ENCODE measurements at places on chromosomes 2 and 18. TPM values are rescaled to one million over a fixed set of nuclear protein-coding genes. Genes with fewer than 3 reads are reported as not detected.

Gene IAH1
- total RNA-seq: 16.5 TPM

Gene GPR35
- total RNA-seq: 0.22 TPM

Gene ZNF804A
- total RNA-seq: not detected

Gene CDH20
- 0.16 TPM for total RNA-seq

Gene ABCG8
- 0.25 TPM for total RNA-seq

Gene SPATS2L
- total RNA-seq: 111 TPM

Gene TUBA4B
- total RNA-seq: not detected

Gene FNDC4
- 14.1 TPM for total RNA-seq

Gene ACVR1C
- 1.6 TPM for total RNA-seq

Gene CREG2
- 1.7 TPM for total RNA-seq

Gene CFAP221
- total RNA-seq: 0.14 TPM

Gene ACTR3
- total RNA-seq: 169 TPM

Gene SRD5A2
- 0.05 TPM for total RNA-seq

Gene HRH4
- total RNA-seq: not detected

Gene LIMS4
- total RNA-seq: 1.1 TPM

Gene C1QL2
- total RNA-seq: 0.55 TPM

Gene KLHL30
- 0.07 TPM for total RNA-seq

Gene MDH1B
- total RNA-seq: 1.6 TPM

Gene CHRNG
- not detected for total RNA-seq

Gene MOCOS
- total RNA-seq: 5.3 TPM

Gene REG3G
- total RNA-seq: 0.30 TPM

Gene BCL11A
- 45.0 TPM for total RNA-seq

Gene CD8B2
- total RNA-seq: not detected

Gene ALPI
- not detected for total RNA-seq

Gene GPR55
- not detected for total RNA-seq

Gene TOGARAM2
- total RNA-seq: 0.62 TPM

Gene UGT1A10
- total RNA-seq: 0.11 TPM

Measured in WTC11 (cell line).